Coronary artery (tissue), 2 donors: ENCODE measurements at places on chromosomes 3 and 15.

DNA sequence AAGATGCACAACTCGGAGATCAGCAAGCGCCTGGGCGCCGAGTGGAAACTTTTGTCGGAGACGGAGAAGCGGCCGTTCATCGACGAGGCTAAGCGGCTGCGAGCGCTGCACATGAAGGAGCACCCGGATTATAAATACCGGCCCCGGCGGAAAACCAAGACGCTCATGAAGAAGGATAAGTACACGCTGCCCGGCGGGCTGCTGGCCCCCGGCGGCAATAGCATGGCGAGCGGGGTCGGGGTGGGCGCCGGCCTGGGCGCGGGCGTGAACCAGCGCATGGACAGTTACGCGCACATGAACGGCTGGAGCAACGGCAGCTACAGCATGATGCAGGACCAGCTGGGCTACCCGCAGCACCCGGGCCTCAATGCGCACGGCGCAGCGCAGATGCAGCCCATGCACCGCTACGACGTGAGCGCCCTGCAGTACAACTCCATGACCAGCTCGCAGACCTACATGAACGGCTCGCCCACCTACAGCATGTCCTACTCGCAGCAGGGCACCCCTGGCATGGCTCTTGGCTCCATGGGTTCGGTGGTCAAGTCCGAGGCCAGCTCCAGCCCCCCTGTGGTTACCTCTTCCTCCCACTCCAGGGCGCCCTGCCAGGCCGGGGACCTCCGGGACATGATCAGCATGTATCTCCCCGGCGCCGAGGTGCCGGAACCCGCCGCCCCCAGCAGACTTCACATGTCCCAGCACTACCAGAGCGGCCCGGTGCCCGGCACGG, 991 bp downstream of the SOX2 start:
- no peak for DNase-seq

- DNase-seq: no peak
Measured at GRCh38 chr3:57654267-57654666, 38.6 kb downstream of the DENND6A start.

GRCh38 chr3:124928333-124929202, 6.0 kb downstream of the MUC13 start:
- DNase-seq: no peak

- no peak for DNase-seq
Measured at GRCh38 chr15:64134345-64134829, 17.1 kb upstream of the SNX22 start.

DNA sequence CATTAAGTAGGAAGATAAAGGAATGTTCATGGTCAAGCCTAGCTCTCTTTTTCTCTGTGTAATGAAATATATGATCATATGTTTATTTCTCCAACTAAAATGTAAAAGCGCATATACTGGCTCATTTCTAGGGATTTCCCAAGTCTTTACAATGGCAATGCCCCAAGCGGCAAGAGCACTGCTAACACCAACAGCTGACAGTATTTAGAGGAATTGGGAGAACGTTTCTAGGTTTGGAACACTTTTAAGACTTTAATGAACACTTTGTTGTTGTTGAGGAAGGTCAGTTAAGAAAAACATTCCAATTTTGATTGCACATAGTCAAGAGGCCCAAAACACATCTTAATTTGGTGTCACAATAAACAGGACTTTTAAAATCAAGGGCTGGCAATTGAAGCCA, 132.7 kb downstream of the ATP8B4 start:
- no peak for DNase-seq

DNA sequence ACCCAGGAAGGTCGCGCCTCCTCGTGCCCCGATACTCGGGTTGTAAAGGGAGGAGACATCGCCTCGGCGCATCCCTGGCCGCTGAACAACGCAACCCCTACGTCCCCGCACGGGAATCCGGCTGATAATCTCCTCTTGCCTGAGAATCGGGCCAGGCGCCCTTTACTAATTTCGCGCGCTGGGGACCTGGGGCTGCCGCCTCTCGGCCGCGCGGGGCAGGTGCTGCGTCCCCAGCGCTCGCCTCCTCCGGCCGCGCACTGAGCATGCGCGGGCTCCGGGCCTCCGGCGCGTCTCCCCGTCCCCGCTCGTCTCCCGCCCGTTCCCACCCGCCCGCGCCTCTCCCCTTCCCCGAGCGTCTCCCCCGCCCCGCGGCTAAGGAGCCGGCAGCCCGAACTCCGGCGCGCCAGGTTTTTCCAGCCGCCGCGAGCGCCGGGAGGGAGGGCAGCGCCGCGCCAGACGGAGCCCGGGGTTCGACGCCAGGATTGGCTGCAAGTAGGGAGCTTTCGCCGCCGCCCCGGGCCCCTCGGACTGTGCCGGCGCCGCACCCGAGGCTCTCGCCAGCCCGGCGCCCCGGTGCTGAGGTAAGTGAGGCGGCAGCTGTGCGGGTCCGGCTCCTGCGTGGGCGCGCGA, at the start of gene CNTN4:
TSS of gene CNTN4 (plus strand) at position 469 of the 630 bp plus-strand sequence.
- peak; percentile 84 for DNase-seq

DNA sequence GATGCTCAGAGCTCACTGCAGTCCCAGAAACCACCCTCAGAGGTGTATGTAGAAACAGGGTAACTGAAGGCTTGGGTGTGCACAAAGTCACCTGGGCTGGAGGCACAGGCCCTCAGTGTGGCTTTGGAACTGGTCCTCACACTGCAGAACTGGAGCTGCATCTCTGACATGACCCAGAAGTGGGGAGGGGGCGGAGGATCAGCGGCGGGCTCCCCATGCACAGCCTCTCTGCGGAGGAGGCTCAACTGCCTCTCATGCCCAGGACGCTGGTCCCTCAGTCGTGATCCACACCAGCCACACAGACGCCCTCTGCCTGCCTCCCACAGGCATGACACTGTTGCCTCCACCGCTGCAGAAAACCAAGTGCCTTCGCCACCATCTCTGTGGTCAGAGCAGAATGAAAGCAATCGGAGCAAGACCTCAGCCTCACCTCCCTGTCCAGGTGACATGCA, 73.7 kb downstream of the TM2D3 start:
- DNase-seq: no peak

DNA sequence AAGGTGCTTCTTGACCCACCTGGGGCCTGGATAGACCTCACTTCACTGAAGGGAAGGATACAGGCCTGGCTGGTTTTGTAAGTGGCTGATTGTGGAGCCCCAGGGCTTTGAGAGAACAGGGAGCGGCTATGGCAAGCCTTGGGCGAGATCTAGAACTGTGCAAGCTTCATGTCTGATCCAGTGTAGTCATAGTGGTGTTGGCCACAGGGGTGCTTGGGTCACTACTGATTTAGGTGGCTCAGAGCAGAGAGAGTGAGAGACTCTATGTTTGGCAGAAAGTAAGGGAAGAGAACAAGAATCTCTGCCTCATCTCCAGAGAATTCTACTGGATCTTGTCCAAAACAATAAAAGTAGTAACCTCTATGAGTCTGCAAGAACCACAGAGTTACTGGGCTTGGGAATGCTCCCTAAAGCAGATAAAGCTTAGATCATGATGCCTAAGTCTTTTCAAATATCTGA, 394.2 kb upstream of the EPHA3 start:
- DNase-seq: no peak

DNA sequence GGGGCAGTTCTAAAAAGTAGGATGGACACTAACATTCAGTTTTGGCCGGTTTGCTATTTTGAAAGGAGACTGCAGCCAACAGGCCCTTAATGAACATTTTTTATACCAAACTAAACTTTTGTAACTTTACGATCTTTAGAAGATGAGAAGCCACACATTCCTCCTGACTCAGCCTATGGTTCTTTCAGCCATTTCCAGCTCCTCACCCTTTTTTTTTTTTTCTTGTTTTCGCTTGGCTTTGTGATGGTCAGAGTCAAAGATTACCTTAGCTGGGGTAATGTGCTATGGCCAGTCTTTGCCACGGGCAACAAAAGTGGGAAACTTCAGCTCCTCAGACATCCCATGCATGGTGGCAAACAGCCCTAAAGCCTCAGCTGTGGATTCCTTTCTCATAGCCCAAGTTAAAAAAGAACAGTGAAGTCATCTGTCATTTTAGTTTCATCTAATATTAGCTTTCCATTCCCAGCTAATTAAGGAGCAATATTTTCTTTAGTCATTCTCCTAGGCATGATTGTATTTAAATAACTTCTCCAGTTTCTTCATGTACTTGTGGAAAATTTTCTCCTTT, 368.7 kb downstream of the MFSD1 start:
- DNase-seq: no peak

GRCh38 chr15:48936666-48937065, 27.1 kb downstream of the SHC4 start:
- no peak for DNase-seq

DNA sequence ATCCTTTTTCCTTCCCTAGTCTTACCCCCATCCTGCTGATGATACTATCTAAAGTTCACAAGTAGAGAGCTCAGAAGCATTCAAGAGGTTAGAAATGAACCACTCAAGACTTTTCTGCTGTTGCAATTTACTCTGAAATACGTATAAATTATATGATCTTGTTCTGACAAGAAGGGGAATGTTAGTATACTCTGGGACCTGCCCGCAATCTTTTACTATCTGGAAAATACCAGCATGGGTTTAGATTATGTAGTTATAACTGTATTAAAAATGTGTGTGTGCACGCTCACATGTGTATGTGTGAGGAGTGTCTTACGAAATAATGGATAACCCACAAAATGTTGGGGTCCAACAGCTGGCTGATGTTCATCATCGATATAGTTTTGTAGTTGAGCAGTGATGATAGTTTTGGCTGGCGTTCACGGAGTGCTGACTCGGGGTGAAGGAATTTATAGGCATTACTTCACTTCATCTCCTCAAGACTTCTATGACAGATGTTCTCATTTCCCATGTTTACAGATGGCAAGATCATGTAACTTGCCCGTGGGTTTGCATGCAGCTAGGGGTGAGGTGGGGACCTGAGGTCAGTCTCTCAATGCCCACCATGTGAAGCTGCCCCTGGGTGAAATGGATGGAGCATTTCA, 297.5 kb upstream of the LYSMD4 start:
- DNase-seq: no peak

GRCh38 chr3:53891497-53892285, at the start of gene SELENOK:
TSS of gene SELENOK (minus strand) at chr3:53891859.
- peak; percentile 100 for DNase-seq

GRCh38 chr3:42459151-42459550, 43.3 kb upstream of the VIPR1 start:
- DNase-seq: no peak

DNA sequence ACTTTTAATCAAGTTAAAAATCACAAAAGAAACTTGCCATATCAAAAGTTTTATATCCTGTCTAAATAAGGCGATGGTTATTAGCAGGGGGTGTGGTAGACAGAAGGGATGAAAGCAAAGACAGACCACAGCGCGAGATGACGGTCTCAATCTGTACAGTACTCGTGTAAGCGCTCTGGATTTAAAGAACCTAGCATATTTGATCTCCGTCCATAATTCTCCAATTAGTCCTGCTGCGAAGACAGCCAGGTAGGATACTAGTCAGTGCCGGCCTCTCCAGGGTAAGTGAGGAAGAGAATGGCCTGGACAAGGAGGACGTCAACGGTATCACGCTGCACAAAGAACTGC, 701 bp downstream of the SGO1 start:
- DNase-seq: no peak
